ENCODE measurements at places on chromosomes 3 and 15. TPM values are rescaled to one million over a fixed set of nuclear protein-coding genes. Genes with fewer than 3 reads are reported as not detected.

Gene P2RY12
- total RNA-seq: not detected

Gene TRH
- not detected for total RNA-seq

Gene ATP13A5
- total RNA-seq: not detected

Gene SCG5
- 4.1 TPM for total RNA-seq

Gene TGM5
- total RNA-seq: 0.09 TPM

Gene CCR3
- total RNA-seq: 0.16 TPM

Gene ZNF106
- total RNA-seq: 45.1 TPM

Gene IL16
- 199 TPM for total RNA-seq

Gene UBE2E2
- total RNA-seq: 2.0 TPM

Gene DISP2
- 0.52 TPM for total RNA-seq

Gene COL7A1
- 1.1 TPM for total RNA-seq

Gene ROBO1
- not detected for total RNA-seq

Gene CCR5
- total RNA-seq: 8.9 TPM

Gene CCDC33
- not detected for total RNA-seq

Gene SERINC4
- total RNA-seq: 0.23 TPM

Gene CHDH
- total RNA-seq: 12.1 TPM

Gene GPR160
- total RNA-seq: 9.5 TPM

Gene MGLL
- 5.0 TPM for total RNA-seq

Gene PRTG
- not detected for total RNA-seq

Gene ABHD6
- 8.5 TPM for total RNA-seq

Gene LEKR1
- 0.73 TPM for total RNA-seq

Gene CISH
- total RNA-seq: 386 TPM

Gene CPNE9
- total RNA-seq: 0.36 TPM

Gene MORC1
- total RNA-seq: not detected

Gene CLCN2
- total RNA-seq: 3.7 TPM

Gene TAGLN3
- not detected for total RNA-seq

Gene BCHE
- not detected for total RNA-seq

Gene GOLGA8Q
- 3.0 TPM for total RNA-seq

Gene RTP1
- total RNA-seq: not detected

Gene MLF1
- total RNA-seq: 0.25 TPM

Gene CELSR3
- 11.2 TPM for total RNA-seq

Gene C3orf80
- 0.14 TPM for total RNA-seq

Gene GABRB3
- total RNA-seq: not detected

Gene IL17RE
- 0.36 TPM for total RNA-seq

Gene PLS1
- 5.5 TPM for total RNA-seq

Gene PTPN23
- 32.7 TPM for total RNA-seq

Gene CEMIP
- total RNA-seq: 0.91 TPM

Gene PPP1R14D
- total RNA-seq: not detected

Gene HESX1
- total RNA-seq: 0.68 TPM

Gene LAMB2
- total RNA-seq: not detected

Gene ANAPC13
- 27.9 TPM for total RNA-seq

Gene KLF13
- 171 TPM for total RNA-seq

Gene CMTM8
- total RNA-seq: 5.4 TPM

Gene IGSF10
- total RNA-seq: not detected

Gene MUC4
- total RNA-seq: 0.39 TPM

Gene SATB1
- total RNA-seq: 258 TPM

Gene GXYLT2
- not detected for total RNA-seq

Gene CCDC39
- not detected for total RNA-seq

Gene C3orf22
- total RNA-seq: not detected

Gene CHRFAM7A
- total RNA-seq: not detected

Gene CCR1
- 3.7 TPM for total RNA-seq

Gene DOCK3
- total RNA-seq: 0.93 TPM

Measured in T-helper 2 cell treated with Interferon-gamma antibody and Interleukin-4, amounts not matched to agents 100 ng/mL and 5 ng/mL, for 36 hours (primary cell).